H7 (cell line): ENCODE measurements at places on chromosomes 2 and 18.

DNA sequence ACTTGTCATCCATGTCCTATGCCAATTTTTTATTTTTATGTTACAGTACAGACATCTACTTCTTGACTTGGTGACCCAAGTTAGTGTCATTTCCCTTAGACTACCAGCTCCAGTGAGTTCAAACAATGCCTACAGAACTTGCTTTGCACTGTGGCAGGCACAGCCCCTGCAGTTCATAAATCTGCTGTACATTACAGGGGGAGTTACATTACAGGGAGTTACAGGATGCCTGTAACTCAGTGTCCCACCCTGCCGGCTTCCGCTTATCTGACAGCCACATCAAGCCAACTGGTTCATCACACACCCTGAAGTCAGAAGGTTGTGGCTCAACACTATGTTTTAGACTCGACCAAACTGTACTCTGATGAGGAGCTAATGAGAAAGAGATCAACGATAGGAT, 7.8 kb upstream of the NPAS2 start:
- no peak for DNase-seq

DNA sequence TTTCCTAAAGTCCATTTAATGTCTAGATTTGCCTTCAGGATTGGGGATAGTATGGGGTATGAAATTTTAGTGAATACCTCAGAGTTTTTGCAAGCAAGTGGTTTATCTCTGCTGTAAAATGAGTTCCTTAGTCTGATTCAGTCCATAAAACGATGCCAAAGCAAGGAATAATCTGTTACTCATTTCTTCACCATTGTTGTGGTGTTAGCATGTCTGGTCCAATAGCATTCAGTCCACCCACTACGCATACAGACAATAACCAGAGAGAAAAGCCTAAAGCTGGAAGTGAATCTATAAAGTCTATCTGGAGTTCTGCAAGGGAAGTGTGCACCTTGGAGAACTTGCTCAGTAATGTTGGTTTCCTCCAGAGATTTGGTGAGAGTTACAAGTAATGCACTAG, 12.9 kb upstream of the DPP4 start:
- no peak for DNase-seq

DNA sequence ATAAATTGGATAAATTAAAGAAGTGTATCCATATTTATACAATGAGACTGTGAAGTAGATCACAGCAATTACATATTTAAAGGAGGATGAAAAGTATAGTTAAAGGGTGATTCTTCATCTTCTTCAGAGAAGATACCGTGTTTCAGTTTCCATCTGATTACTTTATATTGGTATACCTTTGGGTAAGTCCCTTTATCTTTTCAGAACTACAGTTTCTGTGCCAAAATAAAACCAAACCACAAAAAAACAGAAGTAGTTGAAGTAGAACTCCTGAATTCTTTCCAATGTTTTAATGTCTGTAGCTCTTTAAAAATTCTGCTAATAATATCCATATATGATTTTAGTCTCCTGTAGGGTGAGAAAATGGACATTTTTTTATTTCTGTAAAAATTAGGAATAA, 231.2 kb upstream of the LINC00305 start:
- DNase-seq: no peak

- no peak for DNase-seq
Observed at GRCh38 chr2:159133797-159134196, 152.7 kb downstream of the WDSUB1 start.

- no peak for DNase-seq
Observed at GRCh38 chr2:191180713-191181112, 29.9 kb upstream of the STAT4 start.

DNA sequence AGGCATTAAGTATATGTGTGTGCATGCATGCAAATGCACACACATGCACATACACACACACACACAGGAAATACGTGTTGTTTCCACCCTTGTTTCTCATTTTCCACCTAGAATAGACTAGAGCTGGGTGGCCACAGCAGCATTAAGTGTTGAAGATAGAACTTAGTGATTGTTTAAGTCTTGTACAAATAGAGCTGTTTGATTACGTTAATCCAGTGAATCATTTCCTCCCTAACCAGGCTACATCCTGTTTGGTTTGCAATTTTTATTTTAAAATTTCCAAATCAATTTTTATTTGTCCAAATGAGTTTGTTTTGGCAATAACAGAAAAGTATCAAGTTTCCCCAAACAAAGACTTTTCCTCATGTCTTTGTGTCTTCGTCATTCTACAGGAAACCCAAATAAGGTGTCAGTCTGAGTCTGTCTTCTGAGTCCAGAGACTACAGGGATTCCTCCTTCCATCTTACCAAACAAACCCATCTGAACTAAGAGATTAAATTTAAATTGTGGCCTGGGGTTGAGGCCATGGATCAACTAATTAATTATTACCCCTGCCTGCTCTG, 74.6 kb upstream of the GALNT5 start:
- no peak for DNase-seq

- DNase-seq: no peak
Observed at GRCh38 chr18:50356036-50356945, 18.6 kb upstream of the SKA1 start.

DNA sequence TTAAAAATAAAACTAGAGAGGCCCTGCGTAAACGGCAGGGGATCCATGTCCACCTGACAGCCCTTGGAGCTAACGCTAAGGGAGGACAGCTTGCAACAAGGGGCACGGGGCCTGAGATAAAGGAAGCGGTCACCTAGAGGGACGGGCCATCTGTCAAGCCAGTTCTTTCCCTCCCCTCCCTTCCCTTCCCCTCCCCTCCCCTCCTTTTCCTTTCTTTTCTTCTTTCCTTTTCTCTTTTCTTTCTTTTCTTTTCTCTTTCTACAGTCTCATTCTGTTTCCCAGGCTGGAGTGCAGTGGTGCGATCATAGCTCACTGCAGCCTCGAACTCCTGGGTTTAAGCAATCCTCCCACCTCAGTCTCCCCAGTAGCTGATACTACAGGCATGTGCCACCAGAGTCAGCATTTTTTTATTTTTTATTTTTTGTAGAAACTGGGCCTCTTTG, 34.5 kb upstream of the CTAGE1 start:
- no peak for DNase-seq

- DNase-seq: peak; percentile 92
Observed at GRCh38 chr18:12236934-12237832, 17.0 kb upstream of the CIDEA start.

GRCh38 chr18:3675446-3675845, 225.5 kb downstream of the TGIF1 start:
- DNase-seq: no peak

DNA sequence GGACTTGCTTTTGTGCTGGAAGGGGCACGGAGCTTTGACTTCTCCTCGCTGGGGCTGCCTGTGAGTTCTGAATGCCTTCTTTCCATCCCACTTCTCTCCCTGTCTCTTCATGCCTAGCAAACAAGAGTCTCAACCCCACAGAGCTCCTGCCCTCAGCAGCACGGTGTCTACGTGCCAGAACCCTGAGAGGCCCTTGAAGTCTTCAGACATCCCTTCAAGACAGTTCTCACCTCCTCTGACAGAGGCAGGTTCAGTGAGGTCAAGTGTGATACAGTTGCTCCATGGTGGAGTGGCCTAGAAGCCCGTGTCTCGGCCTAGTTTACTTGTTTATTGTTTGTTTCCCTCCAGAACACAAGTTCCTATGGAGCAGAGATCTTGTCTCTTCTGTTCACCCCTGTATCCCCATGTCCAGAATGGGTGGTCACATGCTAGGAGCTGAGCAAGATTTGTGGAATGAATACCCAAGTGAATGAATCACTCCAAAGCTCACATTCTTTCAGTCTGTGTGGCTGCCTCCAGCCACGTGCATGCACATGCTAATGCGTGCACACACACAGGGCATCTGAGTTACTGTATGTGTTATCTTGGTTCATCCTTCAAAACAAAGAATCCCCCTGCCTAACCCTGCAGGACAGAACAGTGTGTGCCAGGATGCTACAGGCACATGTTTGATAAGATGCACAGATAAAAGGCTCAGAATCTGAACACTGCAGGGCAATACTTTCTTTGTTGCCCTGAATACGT, 391.6 kb downstream of the NBAS start:
- DNase-seq: no peak

- DNase-seq: no peak
Observed at GRCh38 chr2:9755638-9756037, 87.6 kb upstream of the TAF1B start.

DNA sequence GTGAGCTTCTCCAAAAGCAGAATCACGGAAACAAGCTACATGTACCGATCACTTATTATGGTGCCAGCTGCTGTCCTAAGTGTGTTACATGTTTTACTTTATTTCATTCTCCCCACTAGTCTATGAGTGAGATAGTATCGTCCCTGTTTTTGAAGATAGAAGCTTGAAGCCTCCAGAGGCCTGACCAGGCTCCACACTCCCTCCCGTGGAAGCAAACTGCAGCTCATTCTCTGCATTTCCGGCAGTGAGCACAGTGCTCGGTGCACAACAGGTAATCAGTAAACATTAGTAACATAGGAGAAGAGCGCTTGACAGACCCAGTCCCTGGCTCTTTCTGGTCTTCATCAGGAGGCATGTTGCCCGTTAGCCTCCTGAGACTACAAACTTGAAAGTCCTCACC, 72.9 kb downstream of the ZBTB7C start:
- no peak for DNase-seq

GRCh38 chr2:37837628-37838328, 87.3 kb upstream of the RMDN2 start:
- DNase-seq: no peak

- no peak for DNase-seq
Observed at GRCh38 chr2:65049010-65049639, 7.1 kb upstream of the CEP68 start.

DNA sequence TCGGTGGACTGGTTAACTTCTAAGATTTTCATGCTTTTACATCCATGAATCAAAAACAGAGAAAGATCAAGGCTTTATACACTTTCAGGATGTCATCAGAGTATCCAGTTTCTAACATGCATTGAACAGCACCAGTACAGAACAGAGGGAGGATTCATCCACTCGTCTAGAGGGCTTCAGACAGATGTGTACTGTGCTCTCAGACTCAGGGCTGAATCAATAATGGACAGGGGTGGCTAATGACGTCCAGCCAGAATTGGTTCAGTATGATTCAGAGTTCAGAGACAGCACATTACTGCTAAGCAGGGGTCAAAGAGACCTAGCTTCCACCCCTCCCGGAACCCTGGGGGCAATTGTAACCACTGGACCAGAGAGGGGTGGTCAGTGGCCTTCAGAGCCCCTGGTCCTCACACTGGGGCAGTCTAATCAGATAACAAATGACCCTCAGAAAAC, 37.3 kb downstream of the RNU4ATAC start:
- no peak for DNase-seq

DNA sequence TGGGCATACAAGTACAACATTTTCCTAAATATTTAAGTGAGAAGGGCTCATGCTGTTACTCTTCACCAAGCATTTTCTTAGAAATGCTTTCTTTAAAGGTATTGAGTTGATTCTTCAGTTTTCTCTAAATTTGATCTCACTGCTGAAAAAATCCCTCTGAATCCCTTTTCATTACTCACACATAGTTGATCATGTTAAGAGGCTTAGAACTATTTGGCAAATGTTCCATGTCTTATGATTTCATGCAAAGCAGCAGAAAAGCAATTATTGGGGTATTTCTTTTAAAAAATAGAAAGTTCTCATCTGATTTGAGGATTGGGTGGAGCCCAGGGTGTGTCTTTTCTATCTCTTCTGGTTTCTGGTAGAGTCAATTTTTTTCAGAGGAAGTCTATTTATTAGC, 1079.8 kb upstream of the ZEB2 start:
- DNase-seq: no peak
